Activated CD4-positive, alpha-beta T cell treated with anti-CD3 and anti-CD28 coated beads, Interleukin-2, amount 50 U/mL, for 24 hours (primary cell): ENCODE measurements at places on chromosomes 11 and 22.

- no peak for DNase-seq
These were observed 85.5 kb downstream of the NOX4 start for GRCh38 chr11:89405629-89406028.

GRCh38 chr11:13237761-13238160 lies 39.8 kb upstream of the BMAL1 start:
- DNase-seq = no peak

GRCh38 chr11:13010749-13011465 lies 1.8 kb downstream of the RASSF10 start:
- no peak for DNase-seq

DNA sequence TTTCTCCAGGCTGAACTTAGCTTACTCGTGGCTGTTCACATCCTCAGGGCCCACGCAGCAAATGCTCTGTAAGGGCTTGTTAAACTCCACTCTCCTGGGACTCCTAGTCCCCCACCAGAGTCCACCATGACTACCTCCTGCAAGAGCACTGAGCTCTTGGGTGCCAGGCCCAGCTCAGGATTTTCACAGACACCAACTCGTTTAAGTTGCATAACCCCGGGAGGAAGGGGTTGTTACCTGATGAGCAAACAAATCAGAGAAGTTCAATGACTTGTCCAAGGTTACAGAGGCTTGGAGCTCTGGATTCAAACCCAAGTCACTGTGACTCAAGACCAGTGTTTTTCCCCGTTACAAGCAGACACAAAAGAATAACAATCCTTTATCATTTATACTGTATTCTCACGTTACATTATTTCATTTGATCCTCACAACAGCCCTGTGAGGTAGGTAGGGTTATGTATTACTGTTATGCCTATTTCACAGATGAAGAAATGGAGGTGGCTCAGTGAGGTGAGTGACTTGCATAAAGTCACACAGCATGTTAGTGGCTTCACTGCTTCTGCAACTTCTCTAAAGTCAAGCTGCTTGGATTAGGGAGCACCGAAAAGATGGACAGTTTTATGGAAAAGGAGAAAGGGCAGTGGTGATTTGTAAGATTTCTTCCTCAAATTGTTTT lies 17.4 kb downstream of the KCTD21 start:
- no peak for DNase-seq

DNA sequence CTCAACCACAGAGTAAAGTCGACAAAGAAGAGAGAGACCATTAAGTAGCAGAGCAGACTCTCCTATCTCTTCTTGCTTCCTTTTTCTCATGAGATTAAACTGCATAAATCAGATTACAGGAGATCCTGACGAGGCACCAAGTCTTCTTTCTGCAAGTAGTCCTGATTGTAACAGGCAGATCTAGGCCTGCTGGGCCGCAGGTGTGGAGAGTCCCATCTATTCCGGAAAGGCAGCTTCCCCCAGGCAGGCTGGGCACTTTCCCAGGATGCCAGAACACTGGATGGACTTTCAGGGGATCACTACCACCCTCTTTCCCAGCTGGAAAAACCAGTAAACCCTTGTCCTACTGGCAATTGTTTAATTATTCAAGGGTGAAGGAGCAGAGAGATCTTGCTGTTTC lies 173.0 kb upstream of the CADM1 start:
- no peak for DNase-seq
